ENCODE measurements at places on chromosomes 6 and 20. TPM values are rescaled to one million over a fixed set of nuclear protein-coding genes. Genes with fewer than 3 reads are reported as not detected.

DNA sequence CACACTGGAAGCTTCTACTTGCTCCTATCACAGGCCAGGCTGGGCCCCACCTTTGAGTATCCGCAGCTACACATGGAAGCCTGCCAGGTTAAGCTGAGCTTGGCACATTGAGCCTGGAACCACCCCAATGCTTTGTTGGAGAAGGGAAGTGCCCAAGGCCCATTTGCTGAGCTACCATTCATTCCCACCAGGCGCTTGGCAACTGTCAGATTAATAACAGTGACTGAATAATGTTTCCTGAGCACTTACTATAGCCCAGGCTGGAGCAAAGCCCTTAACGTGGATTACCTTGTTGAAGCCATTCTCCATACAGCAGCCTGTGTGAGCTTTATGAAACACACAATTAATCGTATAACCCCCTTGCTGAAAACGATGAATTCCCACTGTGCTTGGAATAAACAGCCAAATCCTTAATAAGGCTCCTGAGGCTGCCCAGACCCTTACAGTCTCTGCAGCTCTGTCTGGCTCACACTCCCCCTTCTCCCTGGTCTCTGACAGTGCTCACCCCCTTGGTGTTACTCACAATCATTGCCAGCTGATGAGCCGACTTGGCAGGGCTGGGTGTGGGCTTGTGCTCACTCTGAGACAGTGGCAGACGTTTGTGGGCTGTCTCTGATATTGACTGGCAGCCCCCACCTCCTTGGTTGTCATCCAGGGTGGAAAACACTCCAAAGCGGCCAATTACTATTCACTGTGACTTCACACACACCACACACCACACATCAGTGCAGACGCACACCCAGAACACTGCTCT lies 357.1 kb downstream of the MAFB start:
- no peak for ATAC-seq

DNA sequence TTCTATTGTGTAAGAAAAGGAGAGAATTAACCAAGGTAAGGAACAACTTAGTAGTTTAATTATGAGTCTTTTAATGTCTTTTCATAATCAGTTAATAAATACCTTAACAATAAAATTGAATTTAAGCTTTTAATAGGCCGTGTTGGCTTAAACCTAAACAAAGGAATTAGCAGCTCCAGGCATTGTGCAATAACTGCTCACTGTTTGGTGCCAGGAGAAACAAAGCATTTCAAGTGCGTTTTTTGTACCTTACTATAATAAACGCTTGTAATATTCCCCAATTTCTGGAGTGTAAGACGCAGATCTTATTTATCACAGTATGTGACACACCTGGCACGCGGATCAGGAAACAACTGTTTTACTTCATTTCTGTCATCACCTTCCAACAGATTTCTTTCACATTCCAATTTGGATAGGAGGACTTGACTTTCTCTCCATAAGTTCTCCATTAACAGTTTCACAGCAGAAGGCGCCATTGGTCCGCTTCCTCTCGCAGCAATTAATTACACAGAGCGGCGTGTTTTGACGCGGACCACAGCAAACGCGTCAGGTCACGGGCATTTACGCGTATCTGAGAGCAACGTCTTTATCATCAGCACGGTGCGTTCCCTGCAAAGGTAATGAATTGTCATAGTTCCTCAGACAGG lies 335.8 kb upstream of the NT5E start:
- ATAC-seq, result peak; percentile 69

DNA sequence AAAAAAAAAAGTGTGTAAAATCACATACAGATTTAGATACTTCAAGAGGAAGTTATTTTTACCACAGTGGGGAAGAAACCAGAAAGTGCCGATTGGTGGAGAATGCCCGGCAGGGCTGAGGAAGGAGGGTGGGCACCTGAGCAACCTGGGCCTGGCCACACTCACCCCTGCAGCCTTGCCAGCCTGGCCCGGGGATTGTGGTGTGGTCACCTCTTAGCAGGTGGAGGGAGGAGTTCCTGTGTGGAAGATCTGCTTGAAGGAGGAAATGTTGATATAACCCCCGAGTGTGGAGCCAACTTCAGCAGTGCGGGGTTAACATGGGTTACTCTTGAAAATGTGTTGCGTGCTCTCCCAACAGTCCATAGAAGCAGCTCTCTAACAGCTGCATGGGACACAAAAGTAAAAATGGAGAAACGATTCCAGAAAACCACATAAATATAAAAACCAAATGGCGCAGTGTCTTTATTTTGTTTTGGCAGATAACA lies 14.7 kb downstream of the UST start:
- ATAC-seq, result peak; percentile 12

GRCh38 chr6:33410711-33411631 lies at the start of gene PHF1:
PHF1 (plus strand) TSS chr6:33411014; CDS start chr6:33412264, 1,250 bp downstream.
- peak; percentile 67 for ATAC-seq

DNA sequence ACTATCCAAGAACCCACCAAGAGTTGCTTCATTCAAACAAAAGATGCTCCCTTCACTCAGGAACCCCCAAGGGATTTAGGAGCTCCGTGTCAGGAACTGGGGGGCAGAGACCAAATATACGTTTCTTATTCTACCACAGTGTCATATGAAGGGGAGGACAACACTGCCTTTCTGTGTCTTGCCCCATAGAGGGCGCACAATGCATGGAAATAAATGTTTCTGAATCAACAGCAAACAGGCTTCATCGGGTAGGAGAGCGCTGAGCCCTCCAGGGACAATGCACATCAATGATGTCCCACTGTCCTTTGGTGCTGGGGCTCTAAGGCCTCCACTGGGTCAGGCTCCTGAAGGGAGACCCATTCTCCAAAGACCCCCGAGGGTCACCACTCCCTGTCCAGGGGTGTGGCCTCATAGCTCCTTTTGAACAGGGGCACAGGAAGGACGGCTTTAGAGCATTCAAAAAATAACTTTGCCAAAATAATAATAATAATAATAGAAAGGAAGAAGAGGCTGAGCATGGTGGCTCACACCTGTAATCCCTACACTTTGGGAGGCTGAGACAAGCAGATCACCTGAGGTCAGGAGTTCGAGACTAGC lies 31.1 kb downstream of the PLG start:
- peak; percentile 30 for ATAC-seq

DNA sequence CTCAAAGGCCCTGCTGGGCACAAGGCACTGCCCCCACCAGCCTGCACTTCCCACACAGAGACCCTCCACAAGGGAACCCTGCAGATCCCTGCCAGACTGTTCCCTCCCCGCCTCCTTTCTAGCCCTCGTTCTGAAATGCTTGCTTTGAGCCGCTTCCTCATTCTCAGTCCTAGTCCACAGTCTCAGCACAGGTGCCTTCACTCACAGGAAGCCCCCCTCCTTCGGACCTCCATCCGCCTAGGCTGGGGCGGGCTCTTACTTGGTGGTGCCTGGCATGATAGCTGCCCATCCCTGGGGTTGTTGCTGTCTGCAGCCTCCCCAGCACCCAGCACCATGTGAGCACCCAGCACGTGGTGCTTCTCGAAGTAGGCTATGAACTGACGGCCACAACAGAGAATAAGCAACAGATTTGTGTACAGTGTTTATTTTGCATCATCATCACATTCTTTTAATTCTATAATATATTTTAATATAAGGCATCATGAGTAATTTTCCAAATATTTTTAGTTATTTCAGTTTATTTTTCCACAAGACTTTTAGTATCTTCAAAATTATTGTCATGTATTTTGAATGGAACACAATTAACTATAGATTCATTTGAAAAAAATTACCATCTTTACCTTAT lies 12.3 kb downstream of the CST5 start:
- ATAC-seq, result no peak

The MOG gene
- not detected for total RNA-seq

The GNAS-AS1 gene
- total RNA-seq, result not detected

All from gastroesophageal sphincter (tissue), 4 donors.